ENCODE measurements at places on chromosomes 4 and X.

GRCh38 chrX:2696698-2697215 lies 5.7 kb downstream of the CD99 start:
- DNase-seq: no peak

- no peak for DNase-seq
These were observed 14.3 kb upstream of the CORIN start for GRCh38 chr4:47852136-47852535.

DNA sequence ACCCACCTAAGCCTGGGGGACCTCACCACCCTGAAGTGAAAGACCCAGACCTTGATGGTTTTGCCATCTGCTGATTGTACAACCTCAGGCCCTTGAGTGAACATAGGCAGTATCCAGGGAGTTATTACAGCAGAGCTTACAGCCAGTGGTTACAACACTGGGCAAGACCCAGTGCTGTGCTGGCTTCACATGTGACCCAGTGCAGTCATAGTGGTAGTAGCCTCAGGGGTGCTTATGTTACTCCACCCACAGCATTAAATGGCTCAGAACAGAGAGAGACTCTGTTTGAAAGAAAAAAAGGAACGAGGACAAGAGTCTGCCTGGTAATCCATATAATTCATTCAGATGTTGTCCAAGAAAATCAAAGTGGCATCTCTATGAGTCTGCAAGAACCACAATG lies 45.2 kb upstream of the DACH2 start:
- no peak for DNase-seq

DNA sequence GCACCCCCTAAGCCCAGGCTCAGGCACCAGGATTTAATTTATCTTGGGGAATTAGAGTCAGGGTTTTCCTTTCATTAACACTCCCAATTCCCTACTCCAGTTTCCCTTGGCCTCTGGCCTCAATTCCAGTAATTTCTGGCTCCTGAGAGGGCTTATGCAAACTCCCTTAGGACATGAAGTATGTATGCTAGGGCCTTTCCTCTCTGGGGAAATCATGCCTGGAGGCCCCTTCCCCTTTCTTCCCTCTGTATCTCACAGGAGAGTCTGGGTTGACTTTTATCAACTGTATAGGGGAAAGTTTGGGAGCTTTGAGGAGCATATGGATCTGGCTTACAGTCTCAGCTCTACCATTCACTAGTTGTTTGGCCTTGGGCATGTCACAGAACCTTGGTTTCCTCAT lies 169.5 kb downstream of the SHROOM4 start:
- no peak for DNase-seq

DNA sequence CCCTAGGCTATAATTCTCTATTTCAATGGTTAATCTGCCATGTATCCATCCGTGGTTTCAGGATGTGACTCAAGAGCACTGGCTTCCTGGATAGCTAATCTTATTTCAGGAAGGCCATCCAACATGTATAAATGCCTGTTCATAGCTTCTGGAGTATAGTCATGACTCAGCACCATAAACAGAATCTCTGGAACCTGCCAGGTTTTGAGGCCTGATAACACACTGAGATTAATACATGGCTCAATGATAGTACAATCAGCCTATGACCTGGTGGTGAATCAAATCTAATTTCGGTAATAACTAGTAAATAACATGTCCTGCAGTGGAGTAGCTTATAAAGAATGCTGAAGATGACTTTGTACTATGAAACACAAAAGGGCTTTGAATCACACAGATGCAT lies 5.7 kb upstream of the IL13RA2 start:
- DNase-seq: no peak

- peak; percentile 26 for DNase-seq
These were observed 545 bp downstream of the DOCK11 start for GRCh38 chrX:118495958-118496762.

DNA sequence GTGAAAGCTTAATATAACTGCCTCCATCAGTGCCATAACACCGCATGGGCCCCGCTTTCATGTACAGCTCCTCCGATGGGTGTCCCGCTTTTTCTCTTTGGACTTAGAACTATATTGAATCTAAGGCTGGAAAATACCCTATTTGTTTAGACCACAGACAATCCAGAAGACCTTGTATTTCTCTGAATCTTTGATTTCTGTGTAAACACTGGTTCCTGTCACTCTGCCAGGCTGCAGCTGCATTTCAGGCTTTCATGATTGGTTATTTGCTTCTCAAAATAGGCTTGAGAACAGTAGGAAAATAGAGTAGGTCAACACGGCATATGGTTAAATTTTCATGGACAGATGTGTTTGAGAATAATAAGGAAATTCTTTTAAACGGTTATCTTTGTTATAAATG lies 80.0 kb downstream of the NWD2 start:
- DNase-seq: no peak

- no peak for DNase-seq
These were observed 285.3 kb downstream of the ANKRD50 start for GRCh38 chr4:124427095-124427767.

DNA sequence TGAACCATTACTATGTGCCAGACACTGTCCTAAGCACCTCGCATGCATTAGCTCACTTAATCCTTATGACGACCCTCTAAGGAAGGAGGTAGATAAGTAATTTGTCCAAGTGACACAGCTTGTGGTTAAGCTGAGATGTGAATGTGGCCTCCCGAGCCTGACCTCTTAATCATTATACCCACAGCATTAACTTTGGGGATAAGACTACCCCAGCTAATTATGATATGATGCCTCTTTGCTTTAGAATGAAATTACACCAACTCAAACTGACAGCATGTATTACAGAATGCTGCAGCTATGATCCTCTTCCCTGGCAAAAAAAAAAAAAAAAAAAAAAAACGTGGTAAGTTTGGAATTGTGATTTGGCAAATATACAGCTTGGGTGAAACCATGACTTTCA lies 53.5 kb downstream of the APBB2 start:
- no peak for DNase-seq

GRCh38 chr4:164614329-164614728 lies 139.6 kb upstream of the SMIM31 start:
- DNase-seq: no peak

GRCh38 chr4:119921830-119922229 lies 144.8 kb downstream of the MAD2L1 start:
- DNase-seq: no peak

DNA sequence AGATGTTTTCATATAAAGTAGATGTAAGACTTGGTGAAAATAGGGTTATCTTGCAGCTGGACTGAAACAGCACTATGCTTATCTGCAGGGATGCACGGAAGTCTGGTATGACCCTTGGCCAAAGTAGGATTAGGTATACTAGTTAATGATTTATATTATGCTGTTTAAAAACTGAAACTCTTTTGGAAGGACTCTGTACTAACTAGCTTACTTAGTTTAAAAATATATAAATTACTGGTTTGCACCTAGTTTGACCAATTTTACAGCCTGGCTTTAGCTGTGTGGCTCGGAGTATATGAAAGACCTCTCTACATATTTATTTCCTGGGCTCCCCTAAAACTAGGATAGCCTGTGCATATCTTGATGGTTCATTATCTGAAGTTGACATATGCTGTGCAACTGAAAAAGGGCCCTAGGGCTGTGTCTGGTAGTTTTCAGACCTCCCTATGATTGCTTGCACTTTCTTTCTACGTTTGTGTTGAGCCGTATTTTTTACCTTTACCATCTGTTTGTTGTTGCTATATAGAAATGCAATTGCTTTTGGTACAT lies 89.2 kb downstream of the TMEM144 start:
- DNase-seq: no peak

GRCh38 chr4:5361968-5362367 lies 310.7 kb downstream of the STK32B start:
- DNase-seq: no peak

GRCh38 chr4:70991596-70991995 lies 1.9 kb upstream of the DCK start:
- DNase-seq: no peak

DNA sequence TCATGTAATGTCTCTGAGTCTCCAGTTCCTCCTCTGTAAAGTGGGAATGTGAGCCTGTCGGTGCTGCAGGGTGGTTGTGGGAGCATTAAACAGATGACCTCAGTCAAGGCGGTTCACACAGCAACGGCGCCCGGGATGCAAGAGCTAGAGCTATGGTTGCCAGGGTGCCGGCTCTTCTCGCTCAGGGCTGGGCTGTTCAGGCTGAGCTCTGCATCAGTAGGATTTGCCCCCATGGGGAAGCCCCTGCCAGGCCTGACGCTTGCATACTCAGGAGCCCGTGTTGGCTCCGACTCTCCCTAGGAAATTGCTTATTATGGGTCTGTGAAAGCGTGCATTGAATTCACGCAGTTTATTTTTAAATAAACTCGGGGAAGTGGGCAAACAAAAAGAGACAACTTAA lies 67.3 kb downstream of the PSAPL1 start:
- DNase-seq: no peak

- no peak for DNase-seq
These were observed 487.0 kb downstream of the PDHA2 start for GRCh38 chr4:96326846-96327245.

DNA sequence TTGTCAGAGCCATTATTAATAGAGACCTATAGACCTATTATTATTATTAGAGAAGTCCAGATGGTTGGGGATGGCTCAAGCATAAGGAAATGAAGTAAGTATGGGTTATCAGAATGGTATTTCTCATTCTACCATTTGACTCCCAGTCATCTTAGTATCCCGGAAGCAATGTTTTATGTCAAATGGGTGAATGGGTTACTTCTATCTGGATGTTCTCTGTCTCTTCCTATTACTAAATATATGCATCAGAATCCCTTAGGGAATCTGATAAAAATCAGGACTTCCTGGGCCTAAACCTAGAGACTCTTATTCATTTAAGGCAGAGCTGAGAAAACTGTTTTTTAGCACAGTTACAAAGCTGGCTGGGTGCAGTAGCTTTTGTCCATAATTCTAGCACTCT lies 149.9 kb downstream of the SLC10A7 start:
- DNase-seq: no peak

GRCh38 chrX:24025741-24026403 lies 1.1 kb downstream of the KLHL15 start:
- DNase-seq: peak; percentile 50

DNA sequence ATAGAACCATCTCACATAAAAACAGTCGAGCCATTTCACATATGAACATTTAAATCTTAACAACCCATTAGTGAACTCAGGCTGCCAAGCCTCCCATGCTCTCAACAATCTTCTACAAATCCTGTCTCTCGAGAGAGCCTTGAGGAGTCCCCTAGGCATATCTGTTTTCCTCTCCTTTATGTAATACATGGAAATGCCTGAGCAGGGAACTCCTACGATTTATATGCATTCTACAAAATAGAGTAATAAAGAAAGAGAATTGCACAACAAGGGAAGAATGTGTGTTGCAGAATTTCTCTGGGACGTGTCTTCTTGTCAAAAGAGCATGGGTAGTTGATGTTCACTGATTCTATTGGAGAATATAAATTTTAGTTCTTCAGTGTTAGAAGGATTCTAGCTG lies 101.8 kb upstream of the VCX2 start:
- no peak for DNase-seq

- no peak for DNase-seq
These were observed 23.1 kb upstream of the ARMCX2 start for GRCh38 chrX:101682723-101683122.

DNA sequence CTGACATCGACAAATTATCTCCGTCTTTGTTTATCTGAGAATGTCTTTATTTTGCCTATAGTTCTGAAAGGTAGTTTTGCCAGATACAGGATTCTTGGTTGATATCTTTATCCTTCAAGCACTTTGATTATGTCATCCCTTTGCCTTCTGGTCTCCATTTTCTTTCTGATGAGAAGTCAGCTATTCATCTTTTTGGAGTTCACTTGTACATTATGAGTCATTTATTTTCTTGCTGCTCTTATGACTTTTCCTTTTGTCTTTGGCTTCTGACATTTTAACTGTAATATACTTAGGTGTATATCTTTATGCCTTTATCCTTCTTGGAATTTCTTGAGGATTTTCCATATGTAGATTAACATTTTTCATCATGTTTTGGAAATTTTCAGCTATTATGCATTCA lies 51.4 kb downstream of the SHROOM4 start:
- no peak for DNase-seq

DNA sequence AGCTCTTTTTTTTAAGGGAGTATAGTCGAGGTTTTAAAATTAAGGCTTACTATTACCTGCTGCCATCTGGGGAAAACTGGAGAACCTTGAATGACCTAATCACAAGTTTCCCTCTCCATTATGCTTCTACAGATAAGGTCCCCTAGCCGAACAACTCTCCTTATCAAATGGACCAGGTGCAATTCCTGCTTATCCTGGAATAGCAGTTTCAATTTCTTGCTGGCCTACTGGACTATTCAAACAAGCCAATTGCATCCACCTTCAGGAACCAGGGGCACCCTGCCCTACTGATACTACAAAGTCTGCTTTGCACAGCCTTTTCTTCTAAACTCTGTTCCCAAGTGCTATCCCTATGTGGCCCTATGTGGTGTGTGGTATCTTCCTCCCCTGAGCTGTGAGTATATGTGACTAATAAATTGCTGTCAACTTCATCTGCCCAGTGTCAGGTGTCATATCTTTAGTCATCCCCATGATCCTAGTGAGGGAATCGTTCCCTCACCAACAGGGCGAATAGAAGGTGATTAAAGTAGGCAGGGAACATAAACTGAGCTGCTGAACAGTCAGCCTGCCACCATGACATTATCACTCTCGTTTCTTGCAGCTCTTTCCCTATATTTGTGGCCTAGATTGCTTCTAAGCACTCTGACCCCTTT lies 128.5 kb downstream of the ATG4A start:
- no peak for DNase-seq
